Spleen (tissue), 13 donors: ENCODE measurements at places on chromosomes 7 and 10. TPM values are rescaled to one million over a fixed set of nuclear protein-coding genes. Genes with fewer than 3 reads are reported as not detected.

The SPDYE2 gene
- not detected for total RNA-seq

DNA sequence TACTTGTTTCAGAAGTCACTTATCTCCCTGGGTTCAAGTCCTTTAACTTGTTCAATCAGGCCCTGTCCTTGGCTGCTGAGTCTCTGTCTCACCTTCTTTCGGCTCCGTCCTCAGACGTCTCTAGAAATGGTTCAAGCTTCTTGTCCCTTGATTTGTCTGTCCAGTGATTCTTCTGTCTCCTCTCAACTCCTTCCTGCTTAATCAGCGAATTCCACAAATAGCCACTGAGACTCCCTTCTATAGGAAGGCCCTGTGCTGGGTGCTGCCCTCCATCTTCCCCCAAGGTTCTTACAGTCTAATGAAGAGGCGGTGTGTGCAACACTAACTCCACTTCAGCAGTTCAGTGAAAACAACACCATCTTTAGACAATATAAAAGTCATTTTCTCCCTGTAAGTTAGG, 12.7 kb downstream of the FAM241B start:
- no peaks in the 10 kb centered on the region for H3K36me3 ChIP-seq
- peaks cover 23% of the 10 kb centered on the region for H3K27me3 ChIP-seq
- H3K4me3 ChIP-seq: no peak overlapping the region
- no peaks in the 10 kb centered on the region for H3K4me1 ChIP-seq

The CPN1 gene
- total RNA-seq: not detected

DNA sequence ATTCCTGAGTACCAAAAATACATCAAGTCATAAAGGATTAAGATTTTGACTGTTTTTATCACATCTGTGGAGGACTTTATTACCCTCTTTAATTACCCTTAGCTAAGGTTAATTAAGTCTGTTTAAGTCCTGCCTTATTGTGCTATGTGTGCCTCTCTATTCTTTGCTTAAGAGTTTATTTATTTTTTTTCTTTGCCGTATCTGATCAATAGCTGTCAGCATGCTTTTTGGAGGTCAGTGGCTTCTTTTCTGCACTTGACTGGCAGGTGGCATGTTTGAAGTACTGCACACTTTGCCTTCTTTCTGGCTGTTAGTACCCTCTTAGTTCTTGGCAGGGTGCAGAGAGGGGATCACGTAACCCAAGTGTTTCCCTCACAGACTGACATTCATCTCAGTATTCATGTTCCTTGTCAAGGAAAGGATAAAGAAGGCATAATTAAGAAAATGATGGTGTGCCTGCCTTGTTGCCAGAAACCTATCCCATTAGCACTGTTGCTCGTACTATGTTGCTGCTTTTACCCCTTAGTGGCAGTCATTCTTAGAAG, 225.8 kb downstream of the EXOC4 start:
- no peaks in the 10 kb centered on the region for H3K4me1 ChIP-seq
- no peaks in the 10 kb centered on the region for H3K27me3 ChIP-seq
- DNase-seq: no peak

DNA sequence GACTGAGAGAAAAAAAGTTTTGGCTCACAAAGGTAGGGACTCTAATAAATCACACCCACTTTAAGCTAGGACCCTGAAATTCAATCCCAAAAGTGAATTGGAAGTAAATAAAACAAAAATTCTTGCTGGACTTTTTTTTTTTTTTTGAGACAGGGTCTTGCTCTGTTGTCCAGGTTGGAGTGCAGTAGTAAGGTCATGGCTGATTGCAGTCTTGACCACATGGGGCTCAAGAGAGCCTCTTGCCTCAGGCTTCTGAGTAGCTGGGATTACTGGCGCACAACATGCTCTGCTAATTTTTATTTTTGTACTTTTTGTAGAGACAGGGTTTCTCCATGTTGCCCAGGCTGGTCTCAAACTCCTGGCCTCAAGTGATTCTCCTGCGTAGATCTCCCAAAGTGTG, 5.0 kb upstream of the LUC7L2 start:
- peaks cover 14% of the 10 kb centered on the region for H3K4me1 ChIP-seq
- no peak overlapping the region for H3K4me3 ChIP-seq
- H3K27me3 ChIP-seq: no peaks in the 10 kb centered on the region
- no peak overlapping the region for H3K27ac ChIP-seq
- no peak for DNase-seq

DNA sequence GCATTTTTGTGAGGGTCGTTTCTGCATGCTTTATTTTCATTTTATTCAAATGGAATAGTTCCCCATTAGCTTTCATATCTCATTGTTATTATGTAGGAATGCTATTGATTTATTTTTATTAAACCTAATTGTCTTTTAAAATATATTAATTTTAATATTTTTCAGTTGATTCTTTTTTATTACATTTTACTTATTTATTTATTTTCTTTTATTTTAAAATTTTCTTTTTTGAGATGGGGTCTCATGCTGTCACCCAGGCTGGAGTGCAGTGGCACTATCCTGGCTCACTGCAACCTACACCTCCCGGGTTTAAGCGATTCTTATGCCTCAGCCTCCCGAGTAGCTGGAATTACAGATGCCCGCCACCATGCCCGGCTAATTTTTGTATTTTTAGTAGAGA, 7.4 kb upstream of the STK17A start:
- peaks cover 4% of the 10 kb centered on the region for H3K4me1 ChIP-seq
- no peak overlapping the region for H3K27ac ChIP-seq
- H3K36me3 ChIP-seq: no peaks in the 10 kb centered on the region
- no peak for DNase-seq

The CUBN gene
- 6.0 TPM for total RNA-seq

The FAM237B gene
- not detected for total RNA-seq

DNA sequence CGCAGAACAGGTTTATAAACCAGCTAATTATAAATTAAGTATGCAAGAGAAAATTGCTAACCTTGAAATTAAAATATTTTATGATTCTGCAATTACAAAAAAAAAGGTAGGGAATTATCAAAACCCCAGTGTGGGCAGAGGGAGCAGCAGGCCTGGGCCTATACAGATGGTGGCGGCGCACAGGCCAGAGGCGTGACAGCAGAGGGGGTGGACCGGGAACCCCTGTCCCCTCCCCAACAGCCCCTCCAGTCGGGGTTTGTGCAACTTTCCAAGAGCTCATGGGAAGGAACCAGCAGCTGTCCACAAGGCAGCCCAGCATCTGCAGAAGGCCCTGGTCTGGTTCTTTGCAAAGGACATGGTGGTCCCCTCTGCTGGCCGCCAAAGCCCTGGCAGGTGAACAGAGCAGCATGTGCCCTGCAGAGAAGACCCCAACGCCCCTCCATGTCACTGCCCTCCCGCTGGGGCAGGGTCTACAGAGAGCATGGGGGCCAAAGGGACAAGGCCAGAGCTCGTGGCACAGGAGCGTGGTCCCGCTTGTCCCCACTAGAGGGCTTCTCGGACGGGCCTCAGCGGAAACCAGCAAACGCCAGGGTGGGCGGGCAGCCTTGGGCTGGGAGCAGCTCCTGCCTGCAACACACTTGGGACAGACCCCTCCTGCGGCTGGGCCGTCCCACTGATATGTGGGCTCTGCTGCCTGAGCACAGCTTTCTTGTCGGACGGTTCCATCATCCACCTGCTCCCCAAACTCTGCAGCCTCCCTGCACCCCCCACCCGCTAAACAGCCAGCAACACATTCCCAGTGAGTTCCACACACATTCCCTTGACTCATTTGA, 75.1 kb downstream of the EBF3 start:
- DNase-seq: no peak
- H3K27ac ChIP-seq: no peak overlapping the region
- H3K27me3 ChIP-seq: no peaks in the 10 kb centered on the region
- H3K4me3 ChIP-seq: no peak overlapping the region
- no peaks in the 10 kb centered on the region for H3K4me1 ChIP-seq
- H3K36me3 ChIP-seq: no peaks in the 10 kb centered on the region

GRCh38 chr7:7768977-7769709, 50.7 kb upstream of the RPA3 start:
- H3K36me3 ChIP-seq: no peaks in the 10 kb centered on the region
- no peak overlapping the region for H3K27ac ChIP-seq
- no peak for DNase-seq

The ATRNL1 gene
- total RNA-seq: 0.80 TPM

The FKBP6 gene
- total RNA-seq: not detected

- H3K36me3 ChIP-seq: no peaks in the 10 kb centered on the region
- no peaks in the 10 kb centered on the region for H3K27me3 ChIP-seq
- H3K4me3 ChIP-seq: no peak overlapping the region
- DNase-seq: peak; percentile 71
- no peak overlapping the region for H3K27ac ChIP-seq
- H3K4me1 ChIP-seq: no peaks in the 10 kb centered on the region
These were observed 123.6 kb upstream of the GDF10 start for GRCh38 chr10:47176206-47176902.

The GIMAP7 gene
- total RNA-seq: 95.7 TPM

- no peak overlapping the region for H3K27ac ChIP-seq
- no peaks in the 10 kb centered on the region for H3K27me3 ChIP-seq
These were observed 286.5 kb upstream of the SORCS1 start for GRCh38 chr10:107451047-107451446.

GRCh38 chr10:11150879-11151415, 133.3 kb downstream of the CELF2 start:
- no peak for DNase-seq
- no peak overlapping the region for H3K4me3 ChIP-seq
- peak overlapping the region; percentile 58 for H3K27ac ChIP-seq

The SKIDA1 gene
- 0.16 TPM for total RNA-seq

The CDHR3 gene
- total RNA-seq: 3.8 TPM
